Left colon (tissue), 2 donors: ENCODE measurements at places on chromosomes 13 and 19.

DNA sequence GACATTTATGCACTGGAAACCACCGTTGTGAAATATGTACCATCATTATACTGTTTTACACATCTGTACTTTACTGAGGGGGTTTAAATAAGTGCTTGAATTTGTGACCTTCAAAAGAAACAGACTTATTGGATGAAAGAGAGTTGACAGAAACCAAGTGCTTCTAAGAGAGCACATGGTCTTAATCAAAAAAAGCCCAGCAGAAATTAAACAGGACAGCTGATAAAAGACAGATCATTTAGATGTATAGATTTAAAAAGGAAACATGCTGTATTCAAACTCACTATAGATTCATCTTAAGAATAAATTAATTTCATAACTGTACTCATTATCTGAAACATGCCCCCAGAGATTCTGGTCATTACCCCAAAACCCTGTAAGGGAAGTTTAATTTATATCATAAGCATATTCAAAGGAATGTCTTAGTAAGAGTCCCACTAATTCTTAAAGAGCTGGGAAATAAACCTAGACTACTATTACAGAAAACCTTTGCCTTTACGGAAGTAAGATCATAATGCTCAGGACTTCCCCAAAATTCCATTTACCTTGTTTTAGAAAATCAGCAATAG lies 421.8 kb downstream of the DCT start:
- DNase-seq = no peak

- no peak for DNase-seq
Observed at GRCh38 chr13:32381539-32381938, 46.4 kb downstream of the N4BP2L1 start.

- no peak for DNase-seq
Observed at GRCh38 chr19:13076320-13076719, 26.3 kb downstream of the LYL1 start.

- peak; percentile 45 for DNase-seq
Observed at GRCh38 chr19:1258707-1259205, 10.4 kb downstream of the MIDN start.

GRCh38 chr19:38375748-38376147 lies 1.4 kb downstream of the PSMD8 start:
- DNase-seq = no peak

DNA sequence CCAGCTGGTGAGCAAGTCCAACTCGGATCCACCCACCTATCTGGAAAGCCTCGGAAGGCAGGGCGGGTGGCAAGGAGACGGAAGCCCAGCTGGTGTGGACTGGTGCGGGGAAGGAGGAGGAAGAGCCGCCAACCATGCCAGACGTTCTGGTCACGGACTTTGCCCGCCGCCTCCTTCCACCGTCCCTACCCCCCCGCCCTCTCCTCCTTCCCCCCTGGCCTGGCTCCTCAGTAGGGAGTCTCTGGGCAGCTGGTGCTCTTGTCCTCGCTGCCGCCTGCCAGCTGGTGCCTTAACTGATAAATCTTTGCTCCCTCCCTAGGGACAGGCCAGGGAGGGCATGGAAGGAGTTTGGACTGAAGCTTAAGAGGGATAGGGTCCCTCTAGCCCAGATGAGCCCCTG lies 4.8 kb downstream of the SYNGR4 start:
- DNase-seq = peak; percentile 88

DNA sequence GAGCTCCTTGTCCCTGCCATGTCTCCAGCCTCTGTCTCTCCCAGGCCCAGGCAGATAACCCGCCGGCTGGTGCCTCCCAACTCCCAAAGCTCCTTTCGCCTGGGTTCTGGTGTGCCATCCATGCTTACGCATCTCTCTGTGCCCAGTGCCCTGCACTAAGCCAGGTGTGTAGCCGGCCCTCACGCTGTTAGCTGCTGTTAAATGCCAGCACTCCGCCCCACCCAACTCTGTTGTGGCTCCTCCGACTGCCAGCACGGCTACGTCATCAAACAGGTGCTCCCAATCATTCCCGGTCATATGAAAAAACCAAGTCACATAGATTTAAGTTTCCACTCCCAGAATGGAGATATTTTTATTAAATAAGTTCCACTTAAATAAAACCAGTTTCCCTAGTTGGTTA lies 7.0 kb upstream of the HSPH1 start:
- DNase-seq = peak; percentile 76

DNA sequence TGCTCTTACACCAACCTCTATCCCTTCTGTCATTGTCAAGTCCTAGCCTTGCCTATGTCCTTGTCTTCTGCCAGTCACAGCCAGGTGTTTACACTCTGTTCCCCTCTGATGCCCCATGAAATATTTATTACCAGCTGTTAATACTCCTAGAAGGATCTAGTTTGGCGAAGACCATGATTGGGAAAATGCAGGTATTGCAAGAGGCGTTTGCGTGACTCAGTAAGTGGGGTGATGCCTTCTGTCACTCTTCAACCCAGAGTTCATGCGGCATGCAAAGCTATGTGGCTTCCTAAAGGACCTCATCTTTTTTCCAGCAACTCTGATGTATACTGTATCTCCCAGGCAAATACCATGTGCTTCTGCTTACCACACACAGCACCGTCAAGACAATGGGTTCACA lies 81.8 kb upstream of the GJB6 start:
- no peak for DNase-seq

DNA sequence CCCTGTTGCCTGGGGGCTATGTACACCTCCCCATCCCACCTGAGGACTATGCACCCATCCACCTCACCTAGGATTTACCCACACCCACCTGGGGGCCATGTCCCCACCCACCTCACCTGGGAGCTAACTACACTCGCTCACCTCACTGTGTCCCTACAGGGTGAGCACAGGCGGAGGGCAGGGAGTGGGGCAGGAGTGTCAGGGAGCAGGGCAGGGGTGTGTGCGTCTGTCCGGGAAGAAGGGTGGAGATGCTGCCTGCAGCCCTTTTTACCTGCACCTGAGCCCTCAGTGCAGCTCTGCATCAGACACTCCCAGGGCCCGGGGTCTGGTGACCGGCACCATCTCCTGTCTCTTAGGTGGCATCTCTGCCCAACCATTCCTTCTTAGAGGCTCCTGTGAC lies 10.6 kb upstream of the CPAMD8 start:
- no peak for DNase-seq

- DNase-seq = no peak
Observed at GRCh38 chr19:10262771-10263170, 8.1 kb upstream of the ICAM1 start.

- no peak for DNase-seq
Observed at GRCh38 chr13:55653497-55653896, 1487.2 kb upstream of the PRR20A start.

DNA sequence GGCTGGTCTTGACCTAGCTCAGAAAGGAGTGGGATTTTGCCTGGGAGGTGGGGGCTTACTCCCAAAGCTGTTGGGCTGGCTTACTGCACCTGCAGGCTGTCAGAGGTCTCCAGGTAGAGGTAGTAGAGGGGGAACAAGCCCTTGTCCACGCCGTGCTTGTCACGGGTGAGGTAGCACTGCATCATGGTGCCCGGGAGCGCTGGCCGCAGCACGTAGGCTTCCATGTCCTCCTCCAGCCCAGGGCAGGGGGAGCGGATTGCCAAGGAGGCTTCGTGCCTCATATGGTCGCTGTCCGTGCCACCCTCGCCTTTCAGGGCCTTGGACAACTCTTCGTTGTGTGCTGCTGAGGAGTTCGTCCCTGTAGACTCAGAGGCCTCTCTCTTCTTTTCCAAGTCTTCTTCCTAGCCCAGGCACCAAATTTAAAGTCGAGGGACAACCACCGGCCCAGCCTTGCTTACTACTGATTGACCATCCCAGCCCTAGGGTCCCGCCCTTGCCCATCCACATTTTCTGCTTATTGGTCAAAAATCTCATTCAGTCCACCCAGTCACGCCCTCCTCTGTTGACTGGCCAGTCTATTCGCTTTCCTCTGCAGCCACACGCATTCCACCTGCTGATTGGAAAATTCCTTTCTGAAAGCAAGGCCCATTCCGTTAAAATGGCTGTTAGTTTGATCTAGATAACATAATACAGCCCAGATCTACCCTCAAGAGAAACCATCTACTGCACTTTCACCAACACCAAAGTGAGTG lies 10.5 kb downstream of the TULP2 start:
- no peak for DNase-seq

DNA sequence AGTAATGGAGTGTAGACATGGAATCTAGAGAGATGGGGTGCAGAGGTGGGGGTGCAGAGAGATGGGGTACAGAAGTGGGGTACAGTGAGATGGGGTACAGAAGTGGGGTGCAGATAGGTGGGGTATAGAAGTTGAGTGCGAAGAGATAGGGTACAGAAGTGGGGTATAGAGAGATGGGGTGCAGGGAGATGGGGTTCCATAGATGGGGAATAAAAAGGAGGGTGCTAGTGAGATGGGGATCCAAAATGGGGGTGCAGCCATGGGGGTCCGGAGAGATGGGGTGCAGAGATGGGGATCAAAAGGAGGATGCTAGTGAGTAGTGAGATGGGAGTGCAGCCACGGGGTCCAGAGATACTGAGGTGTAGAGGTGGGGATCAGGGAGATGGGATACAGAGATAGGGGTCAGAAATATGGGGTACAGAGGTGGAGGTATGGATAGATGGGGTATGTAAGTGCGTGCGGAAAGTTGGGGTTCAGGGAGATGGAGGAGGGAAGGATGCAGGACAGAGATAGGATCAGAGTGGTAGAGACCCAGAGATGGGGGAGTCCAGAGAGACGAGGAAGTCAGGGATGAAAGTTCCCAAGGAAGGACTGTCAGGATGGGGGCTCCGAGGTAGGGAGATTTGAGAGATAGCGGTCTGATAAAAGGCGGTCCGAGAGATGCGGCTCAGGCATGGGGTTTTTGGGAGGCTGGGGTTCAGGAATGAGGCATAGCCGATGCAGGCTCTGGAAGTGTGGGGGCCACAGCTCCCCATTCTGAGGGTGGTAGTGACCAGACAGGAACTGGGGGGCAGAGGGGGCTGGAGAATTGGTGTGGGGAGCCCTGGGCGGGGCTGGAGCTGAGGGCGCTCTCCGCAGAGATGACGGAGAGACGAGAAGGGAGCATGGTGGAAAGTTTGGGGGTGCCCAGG lies 3.4 kb downstream of the PALM3 start:
- no peak for DNase-seq

DNA sequence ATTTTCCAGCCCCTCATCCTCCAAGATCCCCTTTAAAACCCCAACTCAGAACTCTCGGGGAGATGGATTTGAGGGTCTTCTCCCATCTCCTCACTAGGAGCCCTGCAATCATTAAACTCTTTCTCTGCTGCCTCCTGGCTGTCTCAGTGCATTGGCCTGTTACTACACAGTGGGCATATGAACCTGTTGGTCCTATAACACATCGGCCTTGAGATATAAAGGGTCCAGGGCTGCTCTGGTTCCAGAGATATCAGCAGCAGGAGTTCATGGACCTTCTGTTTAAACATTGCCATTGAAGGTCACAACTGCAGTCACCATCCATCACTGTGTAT lies 3.8 kb upstream of the METTL21C start:
- no peak for DNase-seq

GRCh38 chr13:53691417-53691816 lies 662.8 kb downstream of the OLFM4 start:
- DNase-seq = no peak

- no peak for DNase-seq
Observed at GRCh38 chr13:22447132-22447886, 733.5 kb upstream of the SGCG start.

DNA sequence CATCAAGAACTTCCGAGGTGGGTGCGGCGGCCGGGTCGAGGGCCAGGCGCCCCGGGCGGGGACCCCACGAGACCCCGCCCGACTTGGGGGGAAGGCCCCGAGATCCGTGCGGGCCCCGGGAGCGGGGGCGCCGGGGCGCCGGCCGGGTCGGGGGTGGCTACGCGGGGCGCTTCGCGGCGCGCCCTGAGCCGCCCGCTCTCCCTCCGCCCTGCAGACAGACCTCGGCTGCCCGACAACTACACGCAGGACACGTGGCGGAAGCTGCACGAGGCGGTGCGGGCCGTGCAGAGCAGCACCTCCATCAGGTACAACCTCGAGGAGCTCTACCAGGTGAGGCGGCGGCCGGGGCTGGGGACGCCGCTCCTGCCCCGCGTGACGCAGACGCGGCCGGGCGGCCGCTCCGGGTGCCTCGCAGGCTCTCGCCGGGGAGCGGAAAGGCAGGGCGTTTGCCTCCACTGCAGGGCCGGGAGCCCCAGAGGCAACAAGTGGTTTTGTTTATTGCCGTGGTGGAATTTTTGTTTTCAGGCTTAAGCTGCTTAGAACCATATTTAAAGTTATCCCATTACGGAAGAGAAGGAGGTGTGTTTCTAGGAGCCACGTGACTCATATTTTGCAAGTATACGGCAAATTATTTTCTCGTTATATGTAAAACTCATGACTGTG lies 477 bp downstream of the CUL4A start:
- DNase-seq = peak; percentile 77

DNA sequence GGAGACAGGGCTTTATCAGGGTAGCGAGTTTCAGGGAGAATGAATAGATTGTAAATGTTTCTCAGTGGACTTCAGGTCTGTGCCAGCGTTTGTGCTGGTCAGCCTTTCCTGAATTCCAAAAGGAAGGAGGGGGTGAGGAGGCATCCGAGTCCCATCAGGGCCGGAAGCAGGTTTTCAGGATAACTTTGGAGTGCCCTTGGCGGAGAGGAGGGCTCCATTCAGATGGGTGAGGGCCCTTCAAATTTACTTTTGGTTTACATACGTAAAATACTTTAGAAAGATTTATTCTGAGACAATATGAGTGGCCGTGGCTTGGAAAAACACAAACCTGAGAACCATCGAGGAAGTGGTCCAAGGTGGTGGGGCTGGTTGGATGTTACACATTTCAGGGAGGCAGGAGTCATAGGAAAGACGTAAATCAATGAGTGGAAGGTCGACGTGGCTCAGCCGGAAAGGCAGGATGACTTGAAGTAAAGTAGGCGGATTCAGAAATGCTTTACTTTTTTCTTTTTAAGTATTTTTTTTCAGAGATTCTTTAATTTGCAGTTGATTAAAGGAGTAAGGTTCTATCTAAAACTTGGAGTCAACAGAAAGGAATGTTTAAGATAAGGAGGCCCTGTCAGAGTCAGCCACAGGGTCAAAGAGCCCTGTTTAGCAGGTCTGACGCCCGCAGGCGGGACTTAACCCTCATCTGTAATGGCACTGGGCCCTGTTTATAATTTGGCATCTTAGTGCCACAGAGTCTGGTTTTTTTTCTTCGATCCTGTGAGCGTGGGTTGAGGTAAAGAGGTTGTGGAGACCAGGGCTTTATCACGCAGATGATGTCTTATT lies 32.8 kb downstream of the ATP11A start:
- DNase-seq = no peak

- DNase-seq = no peak
Observed at GRCh38 chr19:41955521-41955920, 3.6 kb downstream of the RABAC1 start.

GRCh38 chr13:94776300-94776699 lies 64.0 kb upstream of the SOX21 start:
- DNase-seq = no peak

- DNase-seq = no peak
Observed at GRCh38 chr19:17227798-17228367, 1.9 kb downstream of the OCEL1 start.

DNA sequence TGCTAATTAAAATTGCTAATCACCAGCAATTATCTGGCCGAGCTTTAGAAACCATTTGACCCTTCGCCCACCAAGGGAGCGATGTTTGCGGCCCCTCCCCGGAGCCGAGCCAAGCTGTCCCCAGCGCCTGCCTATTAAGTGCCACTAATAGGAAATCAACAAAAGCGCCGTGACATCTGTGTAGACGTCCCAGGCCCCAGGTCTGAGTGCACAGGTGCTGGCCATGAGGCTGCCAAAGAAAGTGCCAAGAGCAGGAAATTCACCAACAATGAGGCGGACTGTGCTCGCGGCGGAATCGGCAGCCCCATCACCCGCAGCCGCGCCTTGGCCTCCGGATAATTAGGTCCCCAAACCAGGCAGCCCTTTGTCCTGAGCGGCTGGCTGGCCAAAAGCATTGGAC lies 44.5 kb upstream of the SPACA7 start:
- no peak for DNase-seq

- DNase-seq = no peak
Observed at GRCh38 chr13:39257642-39258041, 219.4 kb downstream of the NHLRC3 start.
